ENCODE measurements at places on chromosomes 3 and 15.

DNA sequence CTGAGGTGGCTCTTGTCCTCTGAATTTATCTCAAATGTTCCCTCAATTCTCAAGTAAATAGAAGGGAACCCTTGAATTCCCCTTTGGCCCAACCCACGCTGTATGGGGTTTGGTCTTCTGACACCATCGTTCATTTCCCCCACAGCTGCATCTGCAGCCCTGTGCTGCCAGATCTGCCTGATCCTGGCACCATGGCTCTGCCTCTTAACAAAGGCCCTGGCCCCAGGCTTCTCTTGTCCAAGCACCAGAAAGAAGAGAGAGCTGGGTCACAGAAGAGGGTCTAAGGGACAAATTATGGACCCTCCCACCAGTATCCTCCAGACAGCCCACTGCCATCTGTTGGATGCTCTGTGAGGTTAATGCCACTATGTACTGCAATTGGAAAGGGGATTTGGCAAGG lies 1.8 kb downstream of the MAP1A start:
- no peak for DNase-seq

DNA sequence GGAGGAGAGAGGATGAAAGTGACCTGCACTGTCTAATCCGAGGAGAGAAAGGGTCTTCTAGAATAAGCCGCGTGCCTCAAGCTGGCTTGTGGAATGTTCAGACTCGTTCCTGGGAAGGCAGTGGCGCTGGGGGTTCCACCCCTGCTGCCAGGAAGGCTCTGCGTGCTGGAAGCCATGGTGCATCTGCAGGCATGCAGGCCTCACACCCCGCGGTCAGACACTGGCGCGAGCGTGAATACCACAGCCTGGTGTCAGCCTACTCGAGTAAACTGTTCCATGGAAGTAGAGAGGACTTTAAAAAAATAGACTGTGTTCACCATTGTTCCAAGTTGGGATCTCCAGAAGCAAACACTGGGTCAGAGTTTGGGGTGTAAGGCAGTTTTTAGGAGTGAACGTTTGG lies 25.9 kb upstream of the GABRG3 start:
- DNase-seq: no peak

GRCh38 chr3:104856741-104857140 lies 510.0 kb upstream of the ALCAM start:
- no peak for DNase-seq

GRCh38 chr3:23116081-23116837 lies 86.9 kb upstream of the UBE2E2 start:
- no peak for DNase-seq

DNA sequence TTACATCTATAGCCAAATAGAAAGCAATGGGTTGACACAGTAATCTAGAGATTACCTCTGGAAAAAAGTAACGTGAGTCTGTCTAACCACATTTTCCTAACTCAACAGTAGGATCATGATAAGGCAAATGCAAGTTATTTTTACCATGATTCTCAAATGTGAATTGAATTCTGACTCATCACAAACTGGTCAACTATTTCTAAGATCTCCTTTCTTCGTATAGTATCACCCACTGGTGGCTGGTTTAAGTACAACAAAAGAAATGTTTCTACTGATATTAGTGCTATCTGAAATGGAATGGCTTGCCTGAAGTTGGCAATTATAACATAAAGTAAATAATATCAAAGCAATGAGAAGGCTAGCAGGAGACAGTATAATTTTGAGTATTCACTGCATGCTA lies 102.2 kb downstream of the ABI3BP start:
- DNase-seq: no peak

- DNase-seq: no peak
These were observed 7.3 kb downstream of the NEK4 start for GRCh38 chr3:52763466-52763865.

GRCh38 chr3:183560607-183561006 lies 5.1 kb upstream of the KLHL6 start:
- DNase-seq: peak; percentile 31

GRCh38 chr3:193922034-193922774 lies 213.7 kb upstream of the HES1 start:
- DNase-seq: no peak

DNA sequence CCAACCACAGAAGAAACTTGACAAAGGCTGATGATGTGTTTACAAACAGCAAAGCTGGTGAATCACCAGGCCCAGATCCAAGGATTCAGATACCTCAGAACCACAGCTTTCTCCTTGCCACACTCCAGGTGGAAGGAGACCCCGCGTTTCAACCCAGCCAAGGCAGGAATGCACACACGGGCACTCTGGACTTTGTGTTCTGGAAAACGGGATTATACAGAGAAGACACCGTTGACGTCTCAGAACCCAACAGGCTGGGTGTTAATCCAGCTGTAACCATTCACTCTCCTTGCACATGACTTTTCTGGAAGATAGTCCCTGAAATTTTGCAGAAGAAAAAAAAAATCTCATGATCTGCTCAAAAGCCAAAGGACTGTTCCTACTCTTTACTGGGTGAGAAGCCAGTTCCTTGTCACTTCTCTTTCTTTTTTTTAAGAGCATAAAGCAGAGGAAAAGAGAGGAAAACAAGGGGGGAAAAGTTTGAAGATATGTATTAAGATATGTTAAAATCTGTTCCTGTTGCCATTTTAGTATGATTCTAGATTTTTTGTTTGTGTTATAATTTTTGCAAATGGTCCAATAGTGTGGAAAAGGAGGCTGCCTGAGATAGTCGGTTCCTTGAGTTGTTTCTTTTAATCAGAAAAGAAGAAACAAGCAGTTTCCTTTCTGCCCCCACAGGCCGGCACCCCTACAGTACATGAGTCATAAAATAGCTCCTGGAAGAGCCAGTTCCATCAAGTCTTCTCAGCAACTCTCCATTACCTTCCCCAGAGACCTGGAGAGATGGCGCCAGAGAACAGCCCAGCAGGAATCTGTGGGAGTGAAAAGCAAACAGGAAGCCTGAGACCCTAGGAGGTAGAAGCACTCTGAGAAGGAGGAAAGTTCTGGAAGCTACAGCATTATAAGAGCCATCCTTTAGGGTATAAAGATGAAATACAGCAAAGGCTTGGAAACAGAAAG lies 73.1 kb downstream of the RORA start:
- DNase-seq: no peak

DNA sequence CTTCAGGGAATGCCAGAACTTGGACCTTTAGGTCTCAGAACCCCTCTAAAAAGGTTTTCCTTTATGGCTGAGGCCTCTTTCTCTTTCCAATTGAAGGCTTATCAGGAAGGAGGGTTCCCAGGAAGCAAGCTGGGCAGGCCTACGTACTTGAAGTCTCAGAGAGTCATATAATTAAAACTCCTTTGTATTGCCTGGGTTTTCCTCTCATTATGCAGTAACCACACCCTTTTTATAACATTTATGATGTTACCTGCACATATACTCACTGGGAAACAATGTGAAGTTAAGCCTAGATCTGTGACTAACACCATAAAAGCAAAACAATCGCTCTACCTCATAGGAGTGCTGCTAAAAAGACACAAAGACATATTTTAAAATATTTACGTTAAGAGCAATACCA lies 27.3 kb downstream of the SERP1 start:
- no peak for DNase-seq

GRCh38 chr3:184811663-184811998 lies 335 bp upstream of the VPS8 start:
- no peak for DNase-seq

Measured in CD4-positive, alpha-beta T cell treated with Interferon gamma for 1 hour (primary cell).